ENCODE measurements at places on chromosomes 5 and 9. TPM values are rescaled to one million over a fixed set of nuclear protein-coding genes. Genes with fewer than 3 reads are reported as not detected.

DNA sequence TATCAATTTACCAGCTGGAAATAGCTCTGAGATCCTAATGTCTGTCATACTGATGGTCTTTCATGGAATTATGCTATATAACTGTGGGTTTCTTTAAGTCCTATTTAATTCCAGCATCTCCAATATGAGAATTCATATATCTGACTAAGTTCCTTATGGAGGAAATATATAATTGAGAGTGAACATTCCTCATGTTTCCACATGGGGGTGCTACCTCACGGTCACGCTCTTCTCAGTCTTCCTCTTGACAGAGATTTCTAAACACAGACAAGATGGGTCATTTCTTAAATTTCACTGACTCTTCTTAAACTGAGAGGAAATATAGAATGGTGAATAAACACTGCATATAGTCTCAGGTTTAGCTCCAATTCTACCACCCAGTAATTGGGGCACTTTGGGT, 212.1 kb downstream of the SLF1 start:
- H3K36me3 ChIP-seq = no peaks in the 10 kb centered on the region
- H3K4me1 ChIP-seq = no peaks in the 10 kb centered on the region
- DNase-seq = no peak
- no peak overlapping the region for H3K27ac ChIP-seq
- H3K4me3 ChIP-seq = no peak overlapping the region
- no peaks in the 10 kb centered on the region for H3K27me3 ChIP-seq

GRCh38 chr9:82820186-82820585, 242.8 kb downstream of the RASEF start:
- H3K4me3 ChIP-seq = no peak overlapping the region
- no peaks in the 10 kb centered on the region for H3K27me3 ChIP-seq
- H3K36me3 ChIP-seq = no peaks in the 10 kb centered on the region
- H3K27ac ChIP-seq = no peak overlapping the region
- no peaks in the 10 kb centered on the region for H3K4me1 ChIP-seq

GRCh38 chr5:64688965-64689364, 1.3 kb upstream of the SHISAL2B start:
- no peak for DNase-seq
- no peak overlapping the region for H3K4me3 ChIP-seq
- no peak overlapping the region for H3K27ac ChIP-seq
- H3K27me3 ChIP-seq = peaks cover 11% of the 10 kb centered on the region

DNA sequence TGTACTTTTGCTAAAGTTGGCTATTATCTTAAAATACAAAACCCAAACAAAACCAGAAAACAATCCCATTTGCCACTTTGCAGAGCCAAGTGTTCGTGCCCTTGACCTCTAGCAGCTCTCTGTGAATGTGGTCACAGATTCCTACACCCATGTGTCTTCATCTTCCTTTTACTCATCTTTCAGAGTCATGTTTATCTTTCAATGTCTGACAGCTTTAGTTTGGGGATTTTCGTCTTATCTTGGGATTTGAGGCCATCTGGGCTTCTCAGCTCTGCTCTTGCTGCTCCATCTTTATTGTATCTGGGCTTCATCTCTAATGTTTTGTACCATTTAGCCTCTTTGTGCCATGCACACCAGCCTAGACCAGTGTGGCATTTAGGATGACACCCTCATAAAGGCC, 81.0 kb downstream of the DAPK1 start:
- peaks cover 20% of the 10 kb centered on the region for H3K4me1 ChIP-seq
- no peak overlapping the region for H3K4me3 ChIP-seq
- H3K27me3 ChIP-seq = no peaks in the 10 kb centered on the region
- H3K27ac ChIP-seq = peak overlapping the region; percentile 27
- no peaks in the 10 kb centered on the region for H3K36me3 ChIP-seq

GRCh38 chr5:34959323-34959722, 30.0 kb downstream of the DNAJC21 start:
- no peak overlapping the region for H3K27ac ChIP-seq
- DNase-seq = peak; percentile 63
- peaks cover 11% of the 10 kb centered on the region for H3K4me1 ChIP-seq
- no peaks in the 10 kb centered on the region for H3K27me3 ChIP-seq
- H3K4me3 ChIP-seq = no peak overlapping the region

GRCh38 chr5:89443508-89443907, 560.5 kb upstream of the MEF2C start:
- no peak overlapping the region for H3K4me3 ChIP-seq
- H3K27me3 ChIP-seq = no peaks in the 10 kb centered on the region
- no peak overlapping the region for H3K27ac ChIP-seq
- no peak for DNase-seq
- H3K36me3 ChIP-seq = no peaks in the 10 kb centered on the region

GRCh38 chr9:68834931-68835520, 130.0 kb downstream of the PIP5K1B start:
- H3K4me1 ChIP-seq = no peaks in the 10 kb centered on the region
- no peaks in the 10 kb centered on the region for H3K36me3 ChIP-seq

The LHX2 gene
- 10.3 TPM for total RNA-seq

The ADAMTS16 gene
- total RNA-seq = 0.08 TPM

The SLC6A7 gene
- total RNA-seq = not detected

The CATSPER3 gene
- total RNA-seq = 0.18 TPM

Measured in GM12878 (cell line).